ENCODE measurements at places on chromosomes 3 and 15.

GRCh38 chr15:95944193-95944592 lies 386.3 kb upstream of the NR2F2 start:
- DNase-seq = no peak

DNA sequence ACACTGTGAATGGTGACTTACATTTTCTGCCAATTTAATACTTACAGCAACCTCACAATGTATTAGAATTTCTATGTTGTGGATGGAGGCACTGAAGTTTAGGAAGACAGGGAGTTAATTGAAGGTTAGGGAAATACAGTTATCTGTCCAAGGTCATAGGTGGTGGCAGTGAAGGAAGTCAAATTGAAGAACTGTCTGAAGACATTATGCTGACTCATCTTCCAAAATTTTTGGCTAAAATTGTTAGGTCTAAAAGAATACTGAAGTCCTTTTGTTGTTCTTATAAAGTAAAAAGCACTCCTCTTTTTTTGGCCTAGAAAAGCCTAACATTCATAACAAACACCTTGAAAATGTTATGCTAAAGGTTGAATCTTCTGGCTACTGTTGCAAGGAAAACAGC lies 27.7 kb downstream of the EMC4 start:
- no peak for DNase-seq

DNA sequence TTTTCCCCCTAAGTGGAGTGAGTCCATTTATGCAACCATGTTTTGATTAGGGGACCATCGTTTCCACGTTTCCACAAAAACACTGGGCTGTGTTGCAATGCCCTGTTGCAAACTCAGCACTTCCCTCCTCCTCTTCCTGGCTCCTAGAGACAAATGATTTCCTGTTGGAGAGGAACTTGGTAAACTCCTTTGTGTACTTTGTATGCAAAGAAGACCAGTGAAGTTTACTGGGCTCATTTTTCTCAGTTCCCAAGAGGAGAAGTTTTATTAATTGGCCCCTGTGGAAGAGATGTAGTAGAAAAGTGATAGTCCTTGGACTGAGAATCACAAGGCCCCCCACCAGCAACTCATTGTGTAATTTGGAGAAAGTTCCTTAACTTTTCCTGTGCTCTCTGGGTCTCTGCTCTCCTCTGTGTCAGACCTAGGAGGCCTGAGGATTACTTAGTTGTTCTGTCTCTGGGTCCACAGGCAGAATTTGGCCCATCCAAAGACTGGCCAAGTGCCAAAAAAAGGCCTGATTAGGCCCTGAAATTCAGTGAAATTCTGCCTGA lies 95.0 kb downstream of the ATG7 start:
- DNase-seq = no peak

DNA sequence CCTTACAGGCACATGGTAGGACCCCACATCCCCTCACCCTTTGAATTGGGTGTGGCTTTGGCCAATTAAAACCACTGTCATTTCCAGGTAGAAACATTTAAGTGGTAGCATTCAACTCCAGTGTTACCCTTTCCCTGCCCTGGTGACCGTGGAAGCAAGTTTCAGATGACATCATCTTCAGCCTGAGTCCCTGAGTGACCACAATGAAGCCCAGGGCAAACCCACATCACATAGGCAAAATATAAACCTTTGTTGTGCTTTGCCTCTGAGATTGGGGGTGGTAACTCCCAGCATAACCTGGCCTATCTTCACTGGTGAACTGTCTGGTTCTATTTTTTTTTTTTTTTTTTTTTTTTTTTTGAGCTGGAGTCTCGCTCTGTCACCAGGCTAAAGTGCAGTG lies 404.0 kb upstream of the WNT5A start:
- no peak for DNase-seq

GRCh38 chr3:18900994-18901393 lies 247.3 kb upstream of the KCNH8 start:
- DNase-seq = no peak

DNA sequence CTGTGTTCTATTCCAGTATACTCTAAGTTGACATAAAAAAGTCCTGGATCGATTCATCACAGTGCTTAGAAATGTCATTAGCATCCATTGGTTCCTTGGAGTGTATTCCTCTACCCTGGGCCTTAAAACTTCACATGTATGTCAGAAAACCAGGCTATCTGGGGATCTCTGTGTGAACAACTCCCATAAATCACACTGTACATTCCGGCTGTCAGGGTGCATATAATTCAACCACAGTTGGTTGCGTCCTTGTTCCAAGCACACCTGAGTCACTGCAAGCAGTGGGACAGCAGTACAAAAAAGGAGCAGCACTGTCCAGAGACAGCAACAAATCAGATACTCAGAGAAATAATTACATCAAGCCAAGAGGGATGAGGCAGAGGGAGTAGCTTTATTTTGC lies 52.4 kb downstream of the PDZRN3 start:
- DNase-seq = no peak

GRCh38 chr3:24302396-24302795 lies 192.3 kb downstream of the THRB start:
- DNase-seq = no peak

DNA sequence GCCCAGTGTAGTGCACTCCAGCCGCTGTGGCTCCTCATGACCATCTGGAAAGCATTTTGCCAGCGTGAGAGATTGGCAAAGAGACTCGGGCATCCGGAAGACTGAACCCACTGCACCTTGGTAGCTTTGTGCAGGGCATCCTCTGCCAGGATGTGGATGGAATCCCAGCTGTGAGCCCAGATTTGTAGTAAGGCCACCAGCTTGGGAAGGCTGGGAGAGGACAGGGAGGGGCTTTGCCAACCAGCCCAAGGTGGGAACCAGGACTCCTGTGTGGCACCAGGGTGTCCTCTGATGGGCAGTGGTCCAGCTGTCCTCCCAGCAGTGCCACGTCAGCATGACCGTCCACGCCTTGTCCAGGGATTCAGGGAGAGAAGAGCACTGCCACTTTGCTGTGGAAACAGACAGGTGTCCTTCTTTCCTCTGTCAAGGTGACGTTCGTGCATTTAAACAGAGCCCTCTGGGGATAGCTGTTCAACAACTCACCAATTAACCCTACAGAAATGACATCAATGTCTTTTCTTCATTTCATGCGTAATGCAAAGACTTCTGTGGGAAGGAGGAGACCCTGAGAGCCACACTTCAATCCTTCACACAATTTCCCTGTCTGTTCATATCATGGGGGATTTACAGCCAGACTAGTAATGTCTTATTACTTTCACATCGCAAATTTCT lies 19.1 kb downstream of the KLF15 start:
- no peak for DNase-seq

GRCh38 chr15:69577397-69577796 lies 124.8 kb downstream of the RPLP1 start:
- no peak for DNase-seq

GRCh38 chr3:114487502-114487901 lies 193.7 kb downstream of the TIGIT start:
- DNase-seq = no peak

DNA sequence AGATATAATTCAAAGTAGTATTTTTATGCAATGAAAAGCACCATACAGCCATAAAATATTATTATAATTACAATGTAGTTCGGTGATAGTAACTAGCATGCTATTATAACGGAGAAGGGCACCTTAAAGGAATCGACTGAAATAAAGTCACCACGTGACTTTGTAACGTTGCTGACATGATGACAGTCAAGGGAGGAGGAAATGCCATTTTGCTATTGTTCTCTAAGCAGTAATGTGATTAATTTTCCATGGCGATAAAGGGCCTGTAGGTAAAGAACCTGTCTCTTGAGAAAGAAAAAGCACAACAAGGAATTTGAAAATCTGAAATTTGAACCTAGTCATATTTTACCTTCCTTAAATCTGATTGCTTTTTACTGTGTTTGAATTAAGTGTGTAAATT lies 526.2 kb downstream of the ROBO2 start:
- no peak for DNase-seq

- no peak for DNase-seq
Observed at GRCh38 chr3:53552730-53553129, 58.3 kb downstream of the CACNA1D start.

All from posterior cingulate gyrus (tissue), 11 donors.